Fibroblast of the aortic adventitia (primary cell): ENCODE measurements at places on chromosomes 12 and 14.

GRCh38 chr12:111401167-111401605, 4.5 kb upstream of the SH2B3 start:
- no peak for DNase-seq

DNA sequence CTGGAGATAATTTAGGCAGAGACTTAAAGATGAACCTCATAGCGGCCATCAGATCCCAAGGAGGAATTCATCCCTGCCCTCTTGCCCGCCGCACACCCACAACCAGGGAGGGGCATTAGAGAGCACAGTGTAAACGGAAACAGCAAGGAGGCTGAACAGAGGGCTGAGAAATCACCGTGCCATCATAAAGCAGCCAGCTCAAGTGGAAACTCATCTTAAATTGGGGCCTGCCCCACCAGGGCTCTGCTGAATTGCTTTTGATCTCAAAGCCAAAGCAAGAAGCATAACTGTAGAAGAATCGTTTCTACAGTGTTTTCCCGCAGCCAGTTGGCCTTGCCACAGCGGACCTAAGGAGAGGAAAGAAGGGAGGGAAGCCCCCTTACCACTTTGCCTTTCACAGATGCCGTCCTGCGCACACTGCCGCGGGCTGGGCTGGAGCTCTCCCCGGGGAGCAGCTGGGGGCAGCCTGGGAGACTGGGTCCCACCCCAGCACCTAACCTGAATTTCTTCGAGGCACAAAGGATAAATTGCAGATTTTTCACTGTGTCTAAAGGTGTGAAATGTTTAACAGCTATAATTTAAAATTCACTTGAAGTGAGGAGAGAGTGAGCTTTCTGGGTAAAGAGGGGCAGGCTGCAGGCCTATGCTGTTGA, 51.8 kb upstream of the MMP17 start:
- no peak for DNase-seq

- peak; percentile 94 for DNase-seq
These were observed 65.9 kb downstream of the DAAM1 start for GRCh38 chr14:59254146-59254910.

- DNase-seq: no peak
These were observed 15.2 kb upstream of the MYL2 start for GRCh38 chr12:110935588-110935987.

DNA sequence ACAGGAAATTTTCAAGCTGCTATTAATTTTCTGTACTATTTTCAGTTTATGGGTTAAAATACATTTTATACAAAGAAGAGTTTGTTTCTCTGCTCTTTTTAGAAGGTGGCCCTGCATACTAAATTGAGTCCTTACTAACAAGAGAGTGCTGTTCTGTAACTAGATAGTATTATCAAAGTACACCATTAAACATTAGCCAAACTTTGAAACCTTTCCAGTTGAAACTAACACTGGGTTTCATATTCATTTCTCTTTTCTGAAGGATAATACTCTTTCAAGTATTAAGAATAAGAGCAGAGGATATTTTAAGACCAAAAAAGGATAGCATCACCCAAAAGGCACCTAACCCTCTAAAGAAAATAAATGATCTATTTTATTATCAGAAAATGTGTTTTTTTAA, 47.2 kb downstream of the PEBP1 start:
- no peak for DNase-seq

GRCh38 chr12:19945559-19946435, 422.5 kb upstream of the PDE3A start:
- DNase-seq: peak; percentile 46

- DNase-seq: peak; percentile 40
These were observed 31.0 kb downstream of the FOXN4 start for GRCh38 chr12:109277899-109278762.

GRCh38 chr12:100858656-100859055, 64.1 kb downstream of the ANO4 start:
- peak; percentile 10 for DNase-seq

GRCh38 chr14:59246566-59246965, 58.1 kb downstream of the DAAM1 start:
- no peak for DNase-seq

GRCh38 chr12:78430551-78430950, 434.0 kb upstream of the SYT1 start:
- no peak for DNase-seq

DNA sequence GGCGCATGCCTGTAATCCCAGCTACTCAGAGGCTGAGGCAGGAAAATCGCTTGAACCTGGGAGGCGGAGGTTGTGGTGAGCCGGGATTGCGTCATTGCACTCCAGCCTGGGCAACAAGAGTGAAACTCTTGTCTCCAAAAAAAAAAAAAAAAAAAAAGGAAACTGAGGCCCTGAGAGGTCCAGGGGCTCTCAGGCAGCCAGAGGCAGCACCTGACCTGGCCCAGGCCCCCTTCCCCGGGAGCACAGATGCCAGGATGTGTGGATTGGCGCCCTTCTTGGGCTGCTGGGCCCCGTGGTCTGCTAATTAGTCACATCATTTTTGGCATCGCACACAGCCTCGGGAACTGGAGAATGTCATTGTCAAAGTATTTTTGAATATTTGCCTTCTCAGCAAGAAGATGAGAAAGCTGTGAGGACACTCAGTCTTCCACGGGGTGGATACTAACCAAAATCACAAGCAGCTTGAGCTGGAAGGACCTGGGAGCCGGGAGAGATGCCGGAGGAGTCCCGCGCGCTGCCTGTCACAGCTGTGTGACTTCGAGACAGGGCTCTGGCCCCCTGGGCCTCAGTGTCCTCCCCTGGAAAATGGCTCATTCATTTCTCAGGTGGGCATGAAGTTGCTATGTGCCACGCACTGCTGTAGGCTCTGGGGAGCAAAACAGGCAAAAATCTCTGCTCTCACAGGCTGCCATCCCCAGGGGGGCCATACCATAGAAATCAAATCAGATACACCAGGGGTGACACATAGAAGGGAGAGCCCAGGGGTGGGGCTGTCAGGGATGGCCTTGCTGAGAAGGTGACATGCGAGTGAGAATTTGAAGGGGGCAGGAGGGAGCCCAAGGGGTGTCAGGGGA, 12.5 kb upstream of the RCOR1 start:
- DNase-seq: peak; percentile 75

DNA sequence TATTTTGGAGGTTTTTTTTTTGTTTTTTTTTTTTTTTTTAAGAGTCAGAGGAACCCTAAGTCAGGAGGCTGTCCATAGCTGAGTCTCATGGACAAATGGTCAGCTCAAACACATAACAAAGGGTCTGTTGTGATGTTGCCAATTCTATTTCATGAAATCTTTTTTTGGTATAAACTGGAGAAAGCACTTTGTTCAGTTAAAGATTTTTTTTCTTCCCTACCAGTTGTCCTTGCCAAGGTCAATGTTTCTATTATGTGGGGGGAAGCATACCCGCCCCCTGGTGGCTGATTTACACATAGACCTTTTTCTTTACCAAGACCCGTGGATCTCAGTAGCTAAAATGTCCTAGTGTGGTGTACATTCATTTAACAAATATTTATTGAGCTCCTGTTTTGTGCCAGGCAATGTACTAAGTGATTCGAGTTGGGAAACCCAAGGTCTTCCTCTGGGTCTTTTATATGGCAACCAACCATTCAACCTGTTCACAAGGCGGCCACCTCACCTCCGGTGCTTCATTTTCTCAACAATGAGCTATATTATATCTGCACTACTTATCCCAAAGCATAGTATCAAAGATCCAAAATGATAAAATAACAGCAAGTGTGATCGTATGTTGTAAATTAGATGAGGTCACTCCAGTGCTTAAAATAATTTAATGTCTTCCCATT, 214.5 kb downstream of the PAH start:
- DNase-seq: peak; percentile 48

- DNase-seq: no peak
These were observed 52.3 kb downstream of the PPM1H start for GRCh38 chr12:62882696-62883095.

DNA sequence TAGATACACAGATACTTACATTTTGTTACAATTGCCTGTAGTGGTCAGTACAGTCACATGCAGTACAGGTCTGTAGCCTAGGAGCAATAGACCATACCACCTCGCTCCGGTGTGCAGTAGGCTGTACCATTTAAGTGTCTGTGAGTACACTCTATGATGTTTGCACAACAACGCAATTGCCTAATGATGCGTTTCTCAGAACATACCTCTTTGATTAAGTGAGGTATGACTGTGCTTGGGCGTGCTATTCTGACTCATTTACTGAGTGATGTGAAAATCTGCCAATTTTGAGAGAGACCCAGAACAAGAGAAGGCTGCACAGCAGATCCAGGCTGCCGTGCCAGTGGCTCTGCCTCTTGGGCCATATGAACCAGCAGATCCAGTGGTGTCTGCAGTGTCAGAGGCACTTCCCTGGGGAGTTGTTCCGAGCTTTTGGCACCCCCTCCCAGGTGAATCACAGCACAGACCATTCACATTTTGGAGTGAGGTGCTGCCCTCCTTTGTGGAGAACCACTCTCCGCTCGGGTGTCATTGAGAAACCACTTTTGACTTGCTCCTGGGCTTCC, 20.4 kb downstream of the DLK1 start:
- peak; percentile 89 for DNase-seq

GRCh38 chr12:49230805-49231194, 34.1 kb upstream of the TUBA1C start:
- DNase-seq: no peak

GRCh38 chr14:105299654-105300541, 903 bp downstream of the BRF1 start:
- no peak for DNase-seq

DNA sequence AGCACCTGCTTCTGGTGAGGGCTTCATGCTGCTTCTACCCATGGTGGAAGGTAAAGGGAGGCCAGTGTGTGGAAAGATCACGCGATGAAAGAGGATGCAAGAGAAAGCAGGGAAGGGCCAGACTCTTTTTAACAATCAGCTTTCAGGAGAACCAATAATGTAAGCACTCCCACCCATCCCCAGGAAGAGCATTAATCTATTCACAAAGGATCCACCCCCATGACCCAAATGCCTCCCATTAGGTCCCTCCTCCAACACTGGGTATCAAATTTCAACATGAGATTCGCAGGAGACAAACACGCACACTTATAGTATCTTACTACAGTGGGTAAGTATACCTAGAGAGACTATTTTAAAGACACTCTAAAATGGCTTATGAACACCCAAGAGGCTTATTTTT, 80.5 kb upstream of the TMCC3 start:
- no peak for DNase-seq

DNA sequence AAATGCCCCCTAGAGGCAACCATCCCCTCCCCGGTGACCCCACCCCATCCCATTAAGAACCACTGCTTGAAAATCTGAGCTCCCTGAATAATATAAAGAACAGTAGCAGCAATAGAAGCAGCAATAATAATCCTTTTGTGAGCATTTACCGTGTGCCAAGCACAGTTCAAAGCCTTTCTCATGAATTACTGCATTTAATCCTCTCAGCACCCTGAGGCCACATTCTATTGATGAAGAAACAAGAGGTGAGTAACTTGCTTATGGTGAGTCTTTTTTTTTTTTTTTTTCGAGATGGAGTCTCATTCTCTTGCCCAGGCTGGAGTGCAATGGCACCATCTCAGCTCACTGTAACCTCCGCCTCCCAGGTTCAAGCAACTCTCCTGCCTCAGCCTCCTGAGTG, 65.0 kb downstream of the KCNK10 start:
- no peak for DNase-seq

- no peak for DNase-seq
These were observed 29.7 kb downstream of the ATF7IP start for GRCh38 chr12:14395074-14395778.

GRCh38 chr12:106392759-106393158, 35.2 kb downstream of the POLR3B start:
- DNase-seq: no peak

GRCh38 chr12:71183018-71183417, 25.2 kb upstream of the TSPAN8 start:
- DNase-seq: peak; percentile 91

DNA sequence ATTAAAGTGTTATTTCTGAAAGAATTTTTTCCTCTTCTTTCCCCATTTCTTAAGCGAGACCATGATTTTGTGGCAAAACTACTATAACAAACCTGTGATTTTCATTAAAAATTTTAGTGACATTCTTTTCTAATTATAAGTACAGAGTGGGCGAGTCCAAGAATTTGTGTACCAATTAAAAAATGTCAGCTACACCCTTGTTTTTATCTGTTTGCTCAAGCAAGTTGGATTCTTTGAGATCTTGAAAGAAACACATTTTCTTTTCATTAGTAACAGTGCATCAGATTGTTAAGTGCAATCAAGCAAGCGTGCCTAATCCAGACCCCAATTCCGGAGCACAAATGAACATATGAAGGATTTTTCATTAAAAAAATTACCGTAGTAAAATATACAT, 338.8 kb upstream of the DDHD1 start:
- DNase-seq: no peak

DNA sequence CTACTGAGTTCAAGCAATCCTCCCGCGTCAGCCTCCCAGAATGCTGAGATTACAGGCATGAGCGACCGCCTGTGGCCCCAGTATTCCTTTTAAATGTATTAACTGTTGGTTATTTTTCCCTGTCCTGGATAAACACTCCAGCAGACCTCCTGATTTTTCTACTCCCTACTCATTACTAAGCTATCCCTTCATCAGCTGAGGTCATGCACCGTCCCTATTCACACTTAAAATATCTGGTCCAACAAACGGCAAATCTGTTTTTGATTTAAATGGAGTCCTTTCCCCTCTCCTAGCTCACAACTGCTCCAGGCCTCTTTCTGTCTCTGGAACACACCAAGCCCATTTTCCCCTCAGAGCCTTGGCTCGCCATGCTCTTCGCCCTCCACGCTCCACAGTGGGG, 1003.3 kb upstream of the TMEM132C start:
- no peak for DNase-seq

DNA sequence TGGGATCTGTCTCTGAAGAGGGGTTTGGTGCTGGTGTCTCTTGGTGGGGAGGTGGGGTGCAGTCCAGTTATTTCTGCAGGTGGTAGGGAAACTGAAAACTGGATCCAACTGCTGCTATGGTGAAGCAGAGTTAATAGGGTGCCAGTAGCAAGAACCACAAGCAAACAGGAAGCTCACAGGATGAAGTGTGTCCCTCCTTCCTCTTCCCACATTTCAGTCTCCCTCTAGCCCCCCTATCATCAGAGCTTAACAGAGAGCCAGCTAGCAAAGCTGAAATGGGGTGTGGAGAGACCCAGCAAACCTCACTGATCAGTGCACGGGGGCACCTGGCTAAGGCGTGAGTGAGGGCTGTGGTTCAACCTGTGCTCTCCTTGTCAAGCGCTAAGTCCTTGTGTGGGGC, 69.1 kb upstream of the C12orf71 start:
- no peak for DNase-seq

DNA sequence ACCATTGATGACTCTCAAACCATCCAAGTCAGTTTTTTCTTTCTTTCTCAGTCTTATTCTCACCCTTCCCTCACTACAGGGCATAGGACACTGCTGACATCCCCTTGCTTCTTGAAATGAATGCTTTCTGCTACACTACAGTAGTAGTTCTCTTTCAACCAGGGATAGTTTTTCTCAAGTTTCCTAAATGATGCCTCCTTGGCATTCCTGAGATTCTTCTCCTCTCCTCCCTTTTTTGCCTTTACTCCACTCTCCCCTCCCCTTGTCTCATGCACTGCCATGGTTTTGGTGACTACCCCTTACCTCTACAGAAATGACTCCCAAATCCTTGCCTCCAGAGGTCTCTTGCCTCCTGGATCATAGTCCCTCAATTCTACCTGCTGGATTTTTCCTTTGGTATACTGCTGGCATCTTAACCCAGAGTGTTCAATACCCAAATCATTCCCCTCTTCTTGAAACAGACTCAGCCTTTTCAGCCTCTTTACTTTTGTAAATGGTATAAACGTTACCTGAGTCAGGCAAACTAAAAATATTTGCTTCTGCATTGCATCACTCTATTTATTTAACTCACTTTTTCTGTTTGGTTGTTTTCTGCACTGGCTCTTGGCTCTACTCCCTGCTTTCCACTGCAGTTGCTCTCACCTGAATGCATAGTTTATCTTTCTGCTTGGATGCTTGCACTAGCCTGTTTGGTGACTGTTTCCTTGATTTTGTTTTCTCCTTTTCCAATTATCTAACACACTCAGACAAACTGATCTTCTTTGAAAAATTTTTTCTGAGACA, 211.6 kb upstream of the IGF1 start:
- no peak for DNase-seq
